ENCODE measurements at places on chromosomes 12 and 14. TPM values are rescaled to one million over a fixed set of nuclear protein-coding genes. Genes with fewer than 3 reads are reported as not detected.

Gene TAS2R9
- total RNA-seq = not detected

Gene SSPN
- 5.4 TPM for total RNA-seq

Gene CLEC1B
- not detected for total RNA-seq

Gene KRT78
- total RNA-seq = not detected

Gene HNF1A
- total RNA-seq = not detected

Gene ADAM20
- 0.15 TPM for total RNA-seq

All from bronchus fibroblast of lung (primary cell).